NCI-H510A treated with DMSO at 0.1 percent for 48 hours (cell line): ENCODE measurements at places on chromosomes 3 and 15.

GRCh38 chr3:133295944-133296917, 103.6 kb upstream of the BFSP2 start:
- DNase-seq: no peak

GRCh38 chr3:181709537-181710279, 2.0 kb upstream of the SOX2 start:
- peak; percentile 86 for DNase-seq

DNA sequence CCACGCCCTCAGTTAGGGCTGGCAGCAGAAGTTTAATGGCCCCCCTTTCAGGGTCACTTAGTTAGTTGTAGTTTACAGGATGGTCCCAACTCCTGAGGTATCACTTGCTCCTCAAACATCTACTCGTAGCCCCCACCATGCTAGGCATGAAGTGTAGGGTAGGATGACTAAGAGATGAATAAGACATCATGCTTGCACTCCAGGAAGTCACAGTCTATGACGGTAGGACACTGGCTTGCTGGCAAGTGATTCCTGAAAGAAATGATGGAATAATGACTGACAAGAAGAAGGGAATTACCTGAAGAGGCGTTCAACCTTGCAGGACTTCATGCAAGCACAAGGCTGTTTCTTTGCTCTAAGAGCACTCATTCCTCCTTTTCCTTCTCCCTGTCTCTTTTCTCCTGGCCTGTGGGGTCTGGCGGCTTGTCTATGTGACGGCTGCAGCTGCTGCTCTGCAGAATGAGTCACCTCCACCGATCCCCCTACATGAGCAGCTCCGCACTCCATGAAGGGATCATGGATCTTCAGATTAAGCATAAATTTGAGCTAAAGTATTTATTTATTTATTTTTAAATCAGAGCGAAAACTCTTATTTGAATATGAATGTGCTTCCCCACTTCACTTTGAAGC, 82.9 kb upstream of the BOC start:
- DNase-seq: no peak

DNA sequence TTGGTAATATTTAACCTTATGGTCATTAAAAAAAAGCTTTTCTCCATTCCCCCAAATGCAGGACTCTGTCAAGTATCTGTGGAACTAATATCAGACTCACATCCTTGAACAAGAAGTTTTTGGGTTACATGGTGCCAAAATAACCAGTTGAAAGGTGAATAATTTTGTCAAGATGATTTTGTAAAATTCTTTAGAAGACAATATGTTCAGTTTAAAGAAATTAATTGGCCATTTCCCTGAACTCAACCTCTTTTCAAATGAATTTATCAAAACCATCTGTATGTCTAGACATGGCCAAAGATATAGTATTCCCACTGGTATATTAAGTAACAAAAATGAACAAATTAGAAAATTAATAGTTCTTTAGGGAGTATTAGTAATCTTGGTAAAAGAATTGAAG, 280.5 kb downstream of the MBNL1 start:
- no peak for DNase-seq

- DNase-seq: no peak
Observed at GRCh38 chr15:89361451-89362202, 27.0 kb upstream of the POLG start.

GRCh38 chr3:83524901-83525300, 1433.9 kb upstream of the CADM2 start:
- DNase-seq: no peak

GRCh38 chr15:57735891-57736290, 29.4 kb downstream of the POLR2M start:
- no peak for DNase-seq

DNA sequence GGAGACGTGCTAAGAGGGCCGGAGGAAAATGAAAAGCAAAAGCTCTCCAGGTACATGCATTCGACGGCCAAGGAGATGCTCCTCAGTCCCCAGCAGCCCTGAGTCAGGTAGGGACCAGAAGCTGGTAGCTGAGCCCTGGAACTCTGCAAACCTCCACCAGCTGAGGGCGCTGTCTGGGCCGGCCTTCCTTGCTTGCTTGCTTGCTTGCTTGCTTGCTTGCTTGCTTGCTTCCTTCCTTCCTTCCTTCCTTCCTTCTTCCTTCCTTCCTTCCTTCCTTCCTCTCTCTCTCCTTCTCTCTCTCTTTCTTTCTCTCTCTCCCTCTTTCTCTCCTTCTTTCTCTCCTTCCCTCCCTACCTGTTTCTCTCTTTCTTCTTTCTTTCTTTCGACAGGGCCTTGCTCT, 94.6 kb upstream of the RASGRF1 start:
- no peak for DNase-seq

DNA sequence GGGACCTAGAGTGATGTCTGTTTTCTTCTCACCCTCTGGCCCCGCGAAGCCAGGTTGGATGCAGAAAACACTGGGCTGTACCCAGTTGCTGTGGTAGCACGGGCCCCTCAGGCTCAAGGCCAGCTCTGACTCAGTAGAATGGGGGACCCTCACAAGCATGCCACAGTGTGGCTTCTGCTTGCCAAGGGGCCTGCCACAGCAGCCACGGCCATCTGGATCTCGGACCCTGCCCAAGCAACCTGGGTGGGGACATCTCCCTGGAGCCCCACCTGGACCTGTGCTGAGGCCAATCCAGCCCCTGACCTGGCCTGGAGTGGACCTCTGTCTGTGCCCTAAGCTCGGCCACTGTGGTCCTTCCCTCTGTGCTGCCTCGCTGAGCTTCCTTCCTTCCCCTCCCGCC, 59.0 kb downstream of the MGLL start:
- no peak for DNase-seq

DNA sequence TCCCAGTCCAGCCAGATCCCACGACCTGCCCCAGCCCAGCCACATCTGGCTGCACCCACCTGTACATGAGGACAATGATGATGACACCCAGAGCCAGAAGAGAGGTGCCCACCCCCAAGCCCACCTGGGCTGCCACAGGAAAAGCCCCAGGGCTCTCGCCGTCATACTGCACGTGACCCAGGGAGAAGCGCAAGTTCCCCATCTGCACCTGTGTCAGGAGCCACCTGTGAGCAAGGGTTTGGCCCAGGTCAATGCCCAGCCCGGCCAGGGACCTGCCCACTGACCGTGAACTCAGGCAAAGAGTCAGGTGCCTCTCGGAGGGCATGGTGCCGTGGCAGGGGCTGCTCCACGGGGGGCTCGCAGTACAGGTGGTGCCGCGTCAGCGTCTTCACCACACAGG, 16.3 kb downstream of the PLXNB1 start:
- DNase-seq: no peak

DNA sequence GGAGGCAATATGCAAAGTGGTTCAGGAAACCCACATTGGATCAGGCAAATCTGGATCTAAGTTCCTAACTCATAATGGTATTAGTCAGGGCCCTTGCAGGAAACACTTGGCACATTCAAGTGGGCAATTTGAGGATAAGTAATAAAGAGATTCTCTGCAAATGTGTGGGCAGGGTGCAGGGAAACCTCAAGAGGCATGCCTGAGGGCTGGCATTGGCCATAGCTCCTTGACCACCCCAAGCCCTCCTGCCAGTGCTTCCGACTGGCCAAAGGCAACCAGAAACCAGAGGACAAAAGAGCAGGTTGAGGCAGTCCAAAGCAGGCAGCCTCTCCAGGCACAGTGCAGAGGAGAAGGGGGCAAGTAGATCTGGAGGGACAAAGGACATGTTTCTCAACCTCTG, 130.8 kb upstream of the SNTN start:
- DNase-seq: no peak

GRCh38 chr15:81002009-81002330, 1.2 kb downstream of the TLNRD1 start:
- DNase-seq: no peak

GRCh38 chr15:64430000-64430735, 30.2 kb upstream of the ZNF609 start:
- no peak for DNase-seq

DNA sequence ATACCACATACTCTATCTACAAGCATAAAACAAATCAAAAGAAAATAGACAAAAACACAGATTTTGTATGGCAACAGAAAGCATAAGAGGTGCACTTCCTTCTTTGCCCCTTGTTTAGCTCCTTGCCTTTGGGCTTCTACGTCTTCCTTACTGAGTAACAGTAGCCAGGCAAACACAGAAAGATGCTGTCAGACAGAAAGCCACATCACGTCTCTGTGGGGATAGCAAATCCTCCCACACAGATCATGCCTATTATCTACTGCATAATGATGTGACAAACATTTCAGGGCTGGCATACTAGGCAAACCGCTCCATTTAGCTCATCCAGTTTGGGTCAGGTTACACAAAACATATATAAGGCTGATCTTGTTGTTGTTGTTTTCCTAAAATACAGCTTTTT, 92.7 kb downstream of the BOC start:
- no peak for DNase-seq

GRCh38 chr3:112640930-112641801, at the start of gene CCDC80:
Gene CCDC80 (minus strand): TSS chr3:112641143. CDS start chr3:112639905, 1,238 bp downstream.
- DNase-seq: no peak

DNA sequence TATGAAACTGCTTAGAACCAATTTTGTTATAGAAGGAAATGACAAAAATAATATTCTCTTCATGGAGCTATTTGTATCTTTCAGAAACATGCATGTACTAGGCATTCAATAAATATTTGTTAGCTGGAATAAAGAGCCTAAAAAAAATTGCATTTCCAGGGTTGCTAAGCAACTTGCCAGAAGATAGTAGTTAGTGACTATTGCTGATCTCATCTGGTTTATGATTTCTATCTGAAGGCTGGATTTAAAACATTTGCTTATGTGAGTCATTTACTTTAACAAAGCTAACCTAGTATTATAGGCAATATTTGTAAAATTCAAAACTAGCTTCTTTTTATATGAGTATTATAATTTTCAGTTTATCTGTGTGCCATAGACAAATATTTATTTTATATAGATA, 78.3 kb downstream of the NAALADL2 start:
- DNase-seq: no peak

- DNase-seq: no peak
Observed at GRCh38 chr15:57160823-57161560, 215.3 kb upstream of the CGNL1 start.

DNA sequence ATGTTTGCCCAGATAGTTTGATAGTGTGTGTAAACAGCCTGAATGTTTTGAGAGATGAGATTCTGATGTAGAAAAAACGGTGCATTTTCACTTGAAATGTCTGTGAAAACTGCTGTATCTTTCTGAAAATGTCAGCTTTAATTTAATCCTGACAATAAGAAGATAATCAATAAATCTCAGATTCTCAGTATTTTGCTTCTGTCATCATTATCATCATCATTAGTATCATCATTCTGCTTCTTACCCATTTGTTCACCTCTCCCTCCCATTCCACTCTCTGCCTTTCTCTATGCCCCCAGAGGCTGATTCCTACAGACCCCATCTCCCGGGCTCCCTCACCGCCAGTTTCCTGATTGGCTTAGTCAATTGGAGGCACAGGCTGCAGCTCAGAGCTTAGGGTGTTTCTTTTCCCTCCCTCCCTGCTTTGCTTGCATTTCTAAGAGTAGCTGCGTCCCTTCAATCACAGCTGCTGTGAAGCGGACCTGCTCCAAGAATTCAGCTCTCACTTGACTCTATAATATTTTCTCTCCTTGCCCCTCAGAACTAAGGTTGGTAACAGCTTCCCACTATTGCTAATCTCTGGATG, 8.2 kb upstream of the SNTN start:
- DNase-seq: no peak

DNA sequence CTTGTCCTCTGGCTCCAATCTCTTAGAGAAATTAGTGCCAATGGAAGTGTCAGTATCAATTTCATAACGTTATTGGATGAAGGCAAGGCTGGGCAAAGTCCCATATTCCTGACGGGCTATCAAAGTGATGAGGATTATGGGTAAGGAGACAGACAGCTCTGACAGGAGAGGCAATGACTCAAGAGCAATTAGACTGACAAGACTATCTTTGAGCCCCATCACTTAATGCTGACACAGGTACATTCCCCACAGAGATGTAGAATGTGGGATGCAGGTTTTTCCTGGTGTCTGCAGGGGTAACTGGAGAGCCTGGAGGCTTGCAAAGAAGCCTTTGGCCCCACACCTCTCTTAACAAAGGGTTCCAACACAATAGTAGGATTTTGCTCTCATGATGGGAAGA, 208.3 kb downstream of the NTRK3 start:
- no peak for DNase-seq

GRCh38 chr15:79736435-79737000, 160.3 kb downstream of the MTHFS start:
- no peak for DNase-seq

DNA sequence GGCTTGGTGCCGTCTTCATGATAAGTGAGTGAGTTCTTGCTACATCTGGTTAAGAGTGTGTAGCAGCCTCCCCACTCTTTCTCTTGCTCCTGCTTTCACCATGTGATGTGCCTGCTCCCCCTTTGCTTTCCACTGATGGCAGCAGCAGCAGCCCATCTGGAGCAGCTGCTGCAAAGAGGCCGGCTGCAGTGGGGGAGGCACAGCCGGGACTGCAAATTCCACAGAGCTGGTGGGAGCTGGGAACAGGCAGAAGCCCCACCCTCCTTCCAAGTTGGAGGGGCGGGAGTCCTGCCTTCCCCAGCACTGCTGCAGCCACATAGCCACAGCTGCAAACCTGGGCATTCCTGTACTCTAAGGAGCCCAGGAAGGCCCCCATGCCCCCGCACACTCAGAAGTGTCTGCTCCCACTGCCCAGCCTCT, 62.8 kb upstream of the IMPG2 start:
- DNase-seq: no peak

DNA sequence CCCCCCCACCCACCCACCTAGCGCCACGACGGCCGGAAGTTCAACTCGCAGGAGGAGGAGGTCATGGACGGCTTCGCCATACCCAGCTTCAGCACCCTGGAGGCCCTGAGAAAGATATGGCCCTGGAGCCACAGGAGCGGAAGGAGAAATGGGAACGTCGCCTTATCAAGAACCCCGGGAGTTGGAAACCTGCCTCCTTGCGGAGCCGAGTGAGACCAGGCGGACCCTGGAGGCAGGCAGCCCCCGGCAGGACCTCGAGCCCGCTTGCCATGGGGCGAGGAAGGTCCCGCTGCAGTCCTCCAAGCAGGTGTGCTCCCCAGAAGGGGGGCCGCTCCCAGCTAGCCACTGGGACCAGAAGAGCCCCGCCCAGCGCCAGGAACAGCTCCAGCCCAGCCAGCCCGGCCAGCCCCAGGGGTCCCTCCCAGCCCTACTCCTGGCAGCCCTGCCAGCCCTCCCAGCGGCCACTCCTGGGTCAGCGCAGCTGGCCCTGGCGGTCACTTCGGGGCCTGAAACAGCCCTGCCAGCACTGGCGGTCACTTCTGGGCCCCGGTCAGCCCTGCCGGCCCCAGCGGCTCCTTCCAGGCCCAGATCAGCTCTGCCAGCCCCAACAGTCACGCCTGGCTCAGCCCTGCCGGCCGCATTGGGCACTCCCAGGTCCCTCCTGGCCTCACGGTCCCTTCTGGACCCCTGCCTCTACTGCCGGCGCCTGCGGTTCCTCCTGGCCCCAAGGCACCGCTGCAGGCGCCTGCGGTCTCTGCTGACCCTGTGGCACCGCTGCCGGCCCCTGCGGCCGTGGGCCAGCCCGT, 10.3 kb upstream of the ROPN1B start:
- DNase-seq: no peak

- no peak for DNase-seq
Observed at GRCh38 chr3:141083226-141083625, 32.1 kb downstream of the SPSB4 start.

- DNase-seq: no peak
Observed at GRCh38 chr3:12194669-12195161, 36.0 kb upstream of the TIMP4 start.
